ENCODE measurements at places on chromosomes 12 and 14.

DNA sequence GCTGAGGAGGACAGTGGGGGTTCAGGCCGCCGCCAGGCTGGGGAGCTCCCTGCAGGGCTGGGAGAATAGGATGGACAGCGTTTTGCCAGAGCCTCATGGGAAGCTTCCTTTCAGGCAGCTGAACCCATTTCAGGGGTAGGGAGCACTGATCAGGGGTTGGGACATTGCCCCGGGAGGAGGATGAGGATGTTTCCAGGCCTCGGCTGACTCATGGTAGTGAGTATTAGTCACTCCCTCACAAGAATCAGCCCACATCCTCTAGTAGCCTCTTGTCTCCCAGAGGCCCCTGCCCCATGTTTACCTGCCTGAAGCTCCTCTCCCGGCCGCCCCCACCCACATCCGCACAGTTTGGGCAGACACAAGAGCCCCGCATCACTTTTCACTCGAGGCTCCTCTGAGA, 89.8 kb downstream of the ZFP36L1 start:
- DNase-seq, result no peak

DNA sequence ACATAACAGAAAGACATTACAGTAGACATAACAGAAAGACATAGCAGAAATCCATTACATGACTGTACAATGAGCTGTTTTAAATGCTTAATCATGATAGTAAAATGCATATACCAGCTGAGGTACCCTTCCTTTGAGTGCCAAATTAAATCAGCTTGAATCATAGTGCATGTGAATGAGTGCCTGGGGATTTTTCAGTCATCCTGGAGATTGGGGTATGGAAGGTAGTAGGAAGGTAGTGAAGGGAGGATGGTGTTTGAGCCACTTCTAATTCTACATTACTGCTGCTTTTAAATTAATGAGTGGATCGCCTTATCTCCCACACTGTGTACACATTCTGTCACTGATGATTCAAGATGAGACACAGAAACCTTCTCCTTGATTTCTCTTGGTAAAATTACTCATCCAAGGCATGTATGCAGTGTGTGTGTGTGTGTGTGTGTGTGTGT, 534.2 kb downstream of the LRFN5 start:
- DNase-seq, result no peak

GRCh38 chr12:88409257-88409656, 171.0 kb downstream of the KITLG start:
- DNase-seq, result no peak

GRCh38 chr12:106282457-106283097, 20.0 kb upstream of the TCP11L2 start:
- no peak for DNase-seq

DNA sequence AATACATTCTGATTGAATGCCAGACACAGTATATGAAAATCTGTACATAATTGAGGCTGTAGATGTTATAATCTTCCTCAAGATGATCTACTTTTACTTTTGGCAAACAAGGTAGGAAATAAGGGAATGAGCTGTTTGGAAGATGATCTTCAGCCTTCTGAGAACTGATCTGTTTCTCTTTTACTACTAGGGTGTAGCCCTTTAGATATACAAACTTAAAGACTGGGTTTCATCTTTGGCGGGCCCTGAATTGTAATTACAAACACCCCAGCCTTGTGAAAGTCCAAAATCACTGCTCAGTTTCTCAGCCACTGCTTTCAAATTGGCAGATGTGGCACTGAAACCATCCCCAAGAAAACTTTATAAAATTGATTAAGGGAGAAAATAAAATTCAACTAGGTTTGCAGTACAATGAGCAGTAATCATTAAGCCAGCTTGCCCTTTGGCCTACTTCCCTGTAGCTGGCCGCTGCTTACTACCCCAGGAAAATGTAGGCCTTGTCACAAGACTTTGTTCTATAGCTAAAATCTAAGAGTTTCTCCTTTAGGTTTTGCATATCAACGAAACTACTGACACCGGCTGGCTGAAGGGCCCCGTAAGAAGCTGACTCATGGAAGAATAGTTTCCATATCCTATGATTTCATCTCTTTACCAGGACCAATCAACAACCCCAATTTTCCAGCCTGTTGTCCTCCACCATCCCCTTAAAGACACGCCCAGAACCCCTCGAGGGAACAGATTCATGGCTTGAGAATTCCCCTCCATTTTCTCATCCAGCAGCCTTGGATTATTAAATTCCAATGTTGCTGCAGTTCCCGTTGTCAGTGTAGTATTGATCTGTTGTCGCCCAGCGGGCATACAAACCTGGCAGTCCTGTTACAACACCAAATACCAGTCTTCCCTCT, 210.8 kb downstream of the PCNX1 start:
- DNase-seq, result no peak

GRCh38 chr14:34857689-34858449, 17.3 kb downstream of the BAZ1A start:
- no peak for DNase-seq

DNA sequence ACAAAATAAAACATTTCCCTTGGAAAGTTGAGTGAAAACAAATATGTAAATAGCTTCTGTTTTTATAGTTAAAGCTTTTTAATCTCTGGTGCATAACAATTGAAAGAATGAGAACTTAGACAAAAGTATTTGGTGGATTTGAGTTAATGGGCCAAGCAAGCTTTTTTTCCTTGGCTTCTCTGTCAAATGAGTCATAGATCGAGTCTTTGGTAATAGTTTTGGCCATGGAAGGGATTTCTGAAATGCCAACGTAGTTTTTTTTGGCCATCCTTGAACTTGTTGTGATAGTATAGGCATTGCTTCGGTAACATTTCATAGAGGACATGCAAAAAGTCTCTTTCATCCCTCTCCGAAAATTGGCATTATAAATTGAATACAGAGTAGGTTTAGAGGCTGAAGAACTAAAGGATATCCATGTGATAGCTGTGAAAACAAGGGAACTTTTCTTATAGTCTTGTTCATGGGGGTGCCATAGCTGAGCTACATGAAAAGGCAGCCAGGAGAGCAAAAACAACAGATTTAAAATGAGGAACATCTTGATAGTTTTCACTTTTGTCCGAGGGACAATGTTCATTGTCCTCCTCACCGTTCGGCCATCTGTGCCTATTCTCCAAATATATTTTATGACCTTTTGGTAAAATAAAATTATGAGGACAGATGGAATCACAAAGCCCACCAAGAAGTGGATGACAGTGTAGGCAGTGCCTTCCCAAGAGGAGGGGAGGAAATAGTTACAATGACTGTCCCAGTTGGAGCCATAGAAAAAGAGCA, 34.7 kb downstream of the GPR19 start:
- no peak for DNase-seq

DNA sequence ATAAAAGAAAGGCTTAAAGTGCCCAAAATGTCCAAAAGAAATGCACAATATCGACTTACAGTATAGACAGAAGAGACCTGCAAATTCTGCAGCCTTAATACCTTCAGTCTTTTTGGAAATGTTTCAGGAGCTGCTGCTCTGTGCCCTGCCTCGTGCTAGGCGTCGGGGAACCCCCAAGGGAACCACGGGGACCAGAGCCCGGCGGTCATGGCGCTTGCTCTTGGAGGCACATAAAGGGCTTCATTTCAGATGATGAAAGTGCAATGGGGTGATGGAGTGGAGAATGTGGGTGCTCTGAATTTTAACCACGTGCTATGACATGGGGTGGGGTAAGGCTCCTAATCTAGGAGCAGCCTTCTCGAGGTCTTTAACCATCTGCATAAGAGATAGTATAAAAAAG, 14.8 kb upstream of the AACS start:
- DNase-seq, result no peak

All from NCI-H2081 treated with DMSO at 0.1 percent for 48 hours (cell line).